Activated T-cell treated with anti-CD3 and anti-CD28 coated beads, Interleukin-2, amount 50 U/mL, for 72 hours (primary cell): ENCODE measurements at places on chromosomes 4 and X. TPM values are rescaled to one million over a fixed set of nuclear protein-coding genes. Genes with fewer than 3 reads are reported as not detected.

Gene HHIP
- 0.48 TPM for total RNA-seq

Gene CITED1
- 0.38 TPM for total RNA-seq

Gene LNX1
- total RNA-seq = not detected

Gene SMIM9
- total RNA-seq = not detected

- H3K4me1 ChIP-seq = peaks cover 51% of the 10 kb centered on the region
- H3K4me3 ChIP-seq = peak overlapping the region; percentile 100
- peaks cover 5% of the 10 kb centered on the region for H3K36me3 ChIP-seq
- H3K27me3 ChIP-seq = no peaks in the 10 kb centered on the region
- no peak for DNase-seq
- H3K27ac ChIP-seq = peak overlapping the region; percentile 100
These were observed 601 bp downstream of the SMARCAD1 start for GRCh38 chr4:94208266-94208665.

Gene HSD17B10
- 90.3 TPM for total RNA-seq

DNA sequence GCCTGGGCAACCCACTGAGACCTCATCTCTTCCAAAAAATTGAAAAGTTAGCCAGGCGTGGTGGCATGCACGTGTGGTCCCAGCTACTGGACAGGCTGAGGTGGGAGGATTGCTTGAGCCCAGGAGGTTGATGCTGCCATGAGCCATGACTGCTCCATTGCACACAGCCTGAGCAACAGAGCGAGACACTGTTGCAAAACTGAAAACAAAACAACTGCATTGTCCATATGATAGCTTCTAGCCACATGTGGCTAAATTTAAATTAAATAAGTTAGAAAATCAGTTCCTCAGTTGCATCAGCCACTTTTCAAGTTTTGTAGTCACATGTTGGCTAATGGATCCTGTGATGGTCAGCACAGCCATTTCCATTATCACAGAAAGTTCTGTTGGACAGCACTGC, 67.9 kb downstream of the GAB1 start:
- DNase-seq = no peak
- no peak overlapping the region for H3K27ac ChIP-seq
- no peaks in the 10 kb centered on the region for H3K36me3 ChIP-seq
- peaks cover 10% of the 10 kb centered on the region for H3K27me3 ChIP-seq
- no peak overlapping the region for H3K4me3 ChIP-seq
- peaks cover 28% of the 10 kb centered on the region for H3K4me1 ChIP-seq

GRCh38 chr4:139676913-139677585, 11.4 kb downstream of the MGST2 start:
- H3K36me3 ChIP-seq = peaks cover 2% of the 10 kb centered on the region
- no peaks in the 10 kb centered on the region for H3K4me1 ChIP-seq
- no peaks in the 10 kb centered on the region for H3K27me3 ChIP-seq
- DNase-seq = no peak

Gene SLC25A43
- 9.8 TPM for total RNA-seq

Gene HERC6
- total RNA-seq = 5.7 TPM

Gene DCAF12L1
- total RNA-seq = not detected

GRCh38 chr4:94354474-94354896, 11.8 kb upstream of the HPGDS start:
- no peak overlapping the region for H3K27ac ChIP-seq
- peaks cover 22% of the 10 kb centered on the region for H3K4me1 ChIP-seq
- no peaks in the 10 kb centered on the region for H3K36me3 ChIP-seq

Gene SSX3
- total RNA-seq = not detected

Gene CC2D2A
- not detected for total RNA-seq

Gene CLDN22
- not detected for total RNA-seq

Gene CCDC160
- not detected for total RNA-seq

Gene SMARCA1
- total RNA-seq = 0.44 TPM

DNA sequence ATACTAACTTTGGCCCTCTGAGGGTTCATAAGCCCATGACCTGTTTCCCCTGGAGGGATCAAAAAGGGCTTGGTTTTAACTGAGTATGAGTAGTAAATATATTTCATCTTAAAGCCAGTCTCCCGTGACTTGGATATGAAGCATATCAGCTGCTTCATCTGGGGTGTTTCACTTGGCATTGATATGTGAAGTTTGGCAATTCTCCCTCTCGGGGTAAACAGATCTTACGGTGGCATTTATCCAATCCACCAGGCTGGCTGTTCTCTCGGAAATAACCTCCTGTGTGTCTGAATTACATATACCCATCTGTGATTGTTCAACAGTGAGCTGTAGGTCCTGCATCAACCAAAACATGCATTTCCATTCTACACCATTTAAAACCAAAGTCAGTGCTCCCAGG, 130.7 kb downstream of the ADAM29 start:
- H3K27ac ChIP-seq = no peak overlapping the region
- H3K27me3 ChIP-seq = no peaks in the 10 kb centered on the region
- no peak overlapping the region for H3K4me3 ChIP-seq
- no peaks in the 10 kb centered on the region for H3K36me3 ChIP-seq
- no peaks in the 10 kb centered on the region for H3K4me1 ChIP-seq
- no peak for DNase-seq

- H3K27me3 ChIP-seq = no peaks in the 10 kb centered on the region
- H3K36me3 ChIP-seq = peaks cover 2% of the 10 kb centered on the region
- DNase-seq = no peak
- H3K27ac ChIP-seq = no peak overlapping the region
- no peak overlapping the region for H3K4me3 ChIP-seq
- H3K4me1 ChIP-seq = no peaks in the 10 kb centered on the region
These were observed 436.1 kb downstream of the ANKRD50 start for GRCh38 chr4:124276461-124276860.

GRCh38 chrX:139640259-139640658, 67.7 kb downstream of the MCF2 start:
- no peak overlapping the region for H3K4me3 ChIP-seq
- DNase-seq = no peak
- no peak overlapping the region for H3K27ac ChIP-seq
- peaks cover 1% of the 10 kb centered on the region for H3K36me3 ChIP-seq

GRCh38 chr4:90766837-90767236, 639.6 kb downstream of the CCSER1 start:
- no peaks in the 10 kb centered on the region for H3K27me3 ChIP-seq
- no peak overlapping the region for H3K27ac ChIP-seq
- no peak for DNase-seq
- no peaks in the 10 kb centered on the region for H3K36me3 ChIP-seq
- no peaks in the 10 kb centered on the region for H3K4me1 ChIP-seq

GRCh38 chrX:130615941-130616340, 214.2 kb downstream of the RBMX2 start:
- no peak for DNase-seq
- no peaks in the 10 kb centered on the region for H3K27me3 ChIP-seq
- H3K36me3 ChIP-seq = no peaks in the 10 kb centered on the region
- H3K4me3 ChIP-seq = no peak overlapping the region
- H3K4me1 ChIP-seq = no peaks in the 10 kb centered on the region

GRCh38 chr4:85200106-85200505, 233.6 kb upstream of the WDFY3 start:
- H3K36me3 ChIP-seq = peaks cover 4% of the 10 kb centered on the region
- H3K4me1 ChIP-seq = no peaks in the 10 kb centered on the region
- H3K27me3 ChIP-seq = no peaks in the 10 kb centered on the region

DNA sequence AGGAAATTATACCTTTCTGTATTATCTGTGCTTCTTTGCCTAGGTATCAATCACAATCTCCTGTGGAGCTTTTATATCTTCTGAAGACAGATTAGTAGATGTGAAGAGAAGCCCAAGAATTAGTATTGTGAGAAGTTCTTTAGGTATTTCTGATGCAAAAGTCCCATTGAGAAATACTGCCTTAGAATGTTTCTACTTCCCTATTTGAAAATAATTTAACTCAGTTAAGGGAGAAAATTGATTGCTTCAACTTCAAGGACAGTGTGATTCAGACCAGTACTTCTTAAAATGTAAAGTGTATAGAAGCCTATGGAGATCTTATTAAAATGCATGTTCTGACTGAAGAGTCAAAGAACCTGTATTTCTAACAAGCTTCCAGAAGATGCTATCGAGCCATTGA, 9.0 kb downstream of the EIF1AX start:
- H3K36me3 ChIP-seq = peaks cover 3% of the 10 kb centered on the region
- H3K27ac ChIP-seq = peak overlapping the region; percentile 57
- no peaks in the 10 kb centered on the region for H3K27me3 ChIP-seq
- peaks cover 33% of the 10 kb centered on the region for H3K4me1 ChIP-seq

GRCh38 chr4:10083861-10084641, 32.5 kb downstream of the WDR1 start:
- no peaks in the 10 kb centered on the region for H3K4me1 ChIP-seq
- DNase-seq = no peak
- no peaks in the 10 kb centered on the region for H3K27me3 ChIP-seq

- H3K27me3 ChIP-seq = no peaks in the 10 kb centered on the region
- peaks cover 12% of the 10 kb centered on the region for H3K4me1 ChIP-seq
- DNase-seq = no peak
These were observed 21.7 kb downstream of the BMP2K start for GRCh38 chr4:78797777-78798284.

DNA sequence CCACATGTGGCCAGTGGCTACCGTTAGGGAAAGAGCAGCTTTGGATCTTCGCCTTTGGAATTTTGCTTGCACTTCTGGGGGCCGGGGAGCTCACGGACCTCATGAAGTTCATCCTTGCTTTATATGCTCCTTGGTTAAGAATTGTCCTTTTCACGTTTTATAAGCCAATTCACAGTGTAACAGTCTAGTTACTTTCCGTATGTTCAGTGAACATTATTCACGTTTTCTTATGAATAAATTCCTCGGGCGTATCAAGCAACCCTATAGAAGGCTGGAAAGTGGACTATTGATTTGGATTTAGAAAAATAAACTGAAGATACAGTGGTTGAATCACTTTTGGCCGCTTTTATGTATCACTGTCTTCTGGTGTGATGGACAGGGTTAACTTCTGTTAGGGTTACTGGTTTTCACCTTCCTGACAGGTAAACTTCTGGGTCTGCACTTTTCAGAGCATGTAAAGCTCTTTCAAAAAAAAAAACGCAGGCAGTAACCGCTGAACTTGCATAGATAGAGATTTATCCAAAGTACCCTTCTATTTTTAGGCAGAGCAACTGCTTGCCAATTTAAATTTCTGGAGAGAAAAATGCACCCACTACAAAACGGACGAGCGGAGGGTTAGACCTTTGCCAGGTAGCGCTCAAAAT, 569 bp upstream of the PDLIM5 start:
- no peak overlapping the region for H3K27ac ChIP-seq
- DNase-seq = no peak
- peak overlapping the region; percentile 99 for H3K4me3 ChIP-seq
- H3K4me1 ChIP-seq = peaks cover 22% of the 10 kb centered on the region

DNA sequence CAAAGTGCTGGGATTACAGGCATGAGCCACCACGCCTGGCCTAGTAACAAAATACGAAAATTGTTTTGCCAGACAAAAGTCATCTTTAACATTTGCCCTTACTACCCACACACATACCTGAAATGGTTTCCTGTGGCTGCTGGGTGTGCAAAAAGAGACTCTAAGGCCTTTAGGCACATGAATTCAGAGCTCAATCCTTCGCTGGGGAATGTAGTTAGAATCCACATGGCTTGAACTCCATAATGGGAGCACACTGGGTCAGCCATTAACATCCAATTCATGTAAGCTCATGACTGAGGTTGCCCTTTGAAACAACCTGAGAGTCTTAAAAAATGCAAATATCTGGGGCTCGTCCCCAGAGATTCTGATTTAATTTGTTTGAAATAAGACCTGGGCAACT, 87.8 kb downstream of the HPGD start:
- H3K4me1 ChIP-seq = no peaks in the 10 kb centered on the region
- no peak overlapping the region for H3K4me3 ChIP-seq
- no peak for DNase-seq
- H3K27me3 ChIP-seq = no peaks in the 10 kb centered on the region

DNA sequence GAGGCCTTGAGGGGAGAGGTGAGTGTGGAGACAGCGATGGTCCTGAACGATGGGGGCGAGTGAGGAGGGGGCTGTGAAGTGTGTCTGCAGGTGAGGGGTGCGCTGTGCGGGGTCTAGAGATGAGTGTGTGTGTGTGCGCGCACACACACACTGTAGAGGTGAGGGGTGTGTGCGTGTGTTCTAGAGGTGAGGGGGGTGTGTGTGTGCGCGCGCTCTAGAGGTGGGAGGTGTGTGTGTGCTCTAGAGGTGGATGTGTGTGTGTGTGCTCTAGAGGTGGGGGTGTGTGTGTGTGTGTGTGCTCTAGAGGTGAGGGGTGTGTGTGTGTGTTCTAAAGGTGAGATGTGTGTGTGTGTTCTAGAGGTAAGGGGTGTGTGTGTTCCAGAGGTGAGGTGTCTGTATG, 574 bp downstream of the BST1 start:
- H3K36me3 ChIP-seq = no peaks in the 10 kb centered on the region
- no peak overlapping the region for H3K27ac ChIP-seq
- no peak for DNase-seq

DNA sequence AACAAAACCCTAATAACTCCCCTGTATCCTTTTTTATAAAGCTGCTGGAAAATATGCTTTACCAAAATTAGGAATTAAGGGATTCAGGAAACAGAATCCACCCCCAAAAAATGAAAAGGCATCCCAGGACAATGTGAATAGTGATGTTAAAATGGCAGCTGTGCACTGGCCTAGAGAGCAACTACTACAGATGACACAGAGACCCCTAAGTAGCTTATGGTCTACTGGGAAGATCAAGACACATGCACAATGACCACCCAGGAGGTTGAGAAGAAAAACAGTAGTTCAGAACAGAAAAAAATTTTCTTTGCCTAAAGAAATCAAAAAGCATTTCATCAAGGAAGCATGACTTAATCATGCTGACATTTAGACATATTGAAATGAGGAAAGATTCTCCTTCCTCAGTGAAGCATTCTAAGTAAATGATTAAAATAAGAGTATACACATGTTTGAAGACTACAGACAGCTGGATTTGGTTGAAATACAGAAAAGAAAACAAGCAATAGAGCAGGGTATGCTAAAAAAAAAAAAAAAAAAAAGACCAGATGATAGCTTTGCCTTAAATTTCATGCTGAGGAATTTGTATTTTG, 117.3 kb downstream of the WDFY3 start:
- no peaks in the 10 kb centered on the region for H3K4me1 ChIP-seq
- no peaks in the 10 kb centered on the region for H3K27me3 ChIP-seq
- no peak overlapping the region for H3K27ac ChIP-seq
- no peak overlapping the region for H3K4me3 ChIP-seq
- H3K36me3 ChIP-seq = no peaks in the 10 kb centered on the region

GRCh38 chrX:102659790-102660757, 8.8 kb downstream of the GPRASP1 start:
- H3K36me3 ChIP-seq = no peaks in the 10 kb centered on the region
- peak overlapping the region; percentile 96 for H3K4me3 ChIP-seq
- peaks cover 21% of the 10 kb centered on the region for H3K4me1 ChIP-seq
- peaks cover 14% of the 10 kb centered on the region for H3K27me3 ChIP-seq
- H3K27ac ChIP-seq = peak overlapping the region; percentile 88

Gene ZNF711
- 4.6 TPM for total RNA-seq

GRCh38 chr4:161680146-161680545, 483.7 kb downstream of the FSTL5 start:
- no peaks in the 10 kb centered on the region for H3K4me1 ChIP-seq
- H3K36me3 ChIP-seq = no peaks in the 10 kb centered on the region
- no peak for DNase-seq
- no peak overlapping the region for H3K27ac ChIP-seq
- no peak overlapping the region for H3K4me3 ChIP-seq
